ENCODE measurements at places on chromosomes 1 and 21.

- no peak for DNase-seq
- H3K27ac ChIP-seq = peak overlapping the region; percentile 29
- no peaks in the 10 kb centered on the region for H3K36me3 ChIP-seq
- H3K4me1 ChIP-seq = peaks cover 17% of the 10 kb centered on the region
- H3K27me3 ChIP-seq = no peaks in the 10 kb centered on the region
These were observed 94.8 kb upstream of the SGIP1 start for GRCh38 chr1:66439031-66439740.

GRCh38 chr1:197841883-197842553 lies 60.4 kb upstream of the C1orf53 start:
- no peaks in the 10 kb centered on the region for H3K36me3 ChIP-seq
- no peak overlapping the region for H3K27ac ChIP-seq
- no peak for DNase-seq
- peaks cover 24% of the 10 kb centered on the region for H3K27me3 ChIP-seq
- no peak overlapping the region for H3K4me3 ChIP-seq

DNA sequence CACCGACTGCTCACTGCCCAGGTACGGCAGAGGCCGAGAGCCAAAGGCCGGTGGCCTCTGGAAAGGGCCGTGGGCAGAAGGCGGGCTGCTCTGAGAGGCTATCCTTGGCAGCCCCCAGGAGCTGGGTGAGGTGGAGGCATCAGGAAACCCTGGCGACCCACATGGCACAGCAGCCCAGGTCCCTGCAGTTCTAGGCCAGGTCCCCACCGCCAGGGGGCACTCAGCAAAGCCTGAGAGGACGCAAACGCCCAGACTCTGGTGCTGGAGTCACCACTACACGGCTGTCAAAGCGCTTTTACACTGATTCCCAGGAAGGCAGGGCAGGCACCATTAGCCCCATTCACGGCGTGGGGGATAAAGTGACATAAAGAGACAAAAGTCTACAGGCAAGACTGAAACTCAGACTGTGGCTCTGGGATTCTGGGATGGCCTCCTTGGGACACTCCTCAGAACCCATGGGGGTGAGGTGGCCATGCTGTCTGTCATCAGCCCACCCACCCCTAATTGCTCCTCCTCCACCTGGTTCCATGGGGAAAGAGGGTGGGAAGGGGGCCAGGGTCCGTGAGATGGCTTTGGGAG lies 4.9 kb downstream of the PLEKHG5 start:
- peak; percentile 71 for DNase-seq
- H3K4me1 ChIP-seq = peaks cover 18% of the 10 kb centered on the region
- H3K4me3 ChIP-seq = peak overlapping the region; percentile 62

DNA sequence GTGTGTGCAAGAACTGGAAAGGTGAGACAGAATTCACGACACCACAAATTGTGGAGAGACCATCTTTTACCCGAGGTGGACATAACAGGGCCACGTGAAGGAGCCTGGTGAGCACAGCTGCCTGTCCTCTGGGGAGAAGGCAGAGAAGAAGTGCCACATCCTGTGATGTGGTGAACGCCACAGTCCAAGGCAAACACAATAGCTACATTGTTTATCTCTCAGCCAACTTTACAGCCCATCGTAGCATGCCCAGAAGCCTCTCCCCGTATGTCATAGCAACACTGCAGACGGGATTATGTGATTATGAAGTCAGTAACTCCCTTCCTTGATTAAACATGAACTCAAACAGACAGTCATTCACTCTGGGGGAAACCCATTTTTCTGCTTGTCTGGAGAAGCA lies 612.2 kb downstream of the SMYD3 start:
- peaks cover 2% of the 10 kb centered on the region for H3K36me3 ChIP-seq
- no peaks in the 10 kb centered on the region for H3K27me3 ChIP-seq
- DNase-seq = no peak
- no peaks in the 10 kb centered on the region for H3K4me1 ChIP-seq

- peaks cover 49% of the 10 kb centered on the region for H3K27me3 ChIP-seq
- H3K4me3 ChIP-seq = no peak overlapping the region
- no peaks in the 10 kb centered on the region for H3K4me1 ChIP-seq
- H3K36me3 ChIP-seq = no peaks in the 10 kb centered on the region
- no peak for DNase-seq
- no peak overlapping the region for H3K27ac ChIP-seq
These were observed 42.9 kb downstream of the COL18A1 start for GRCh38 chr21:45447821-45448220.

GRCh38 chr1:151994956-151995355 lies 1.3 kb upstream of the S100A10 start:
- peaks cover 19% of the 10 kb centered on the region for H3K36me3 ChIP-seq
- peak overlapping the region; percentile 48 for H3K4me3 ChIP-seq
- H3K4me1 ChIP-seq = peaks cover 44% of the 10 kb centered on the region
- no peaks in the 10 kb centered on the region for H3K27me3 ChIP-seq
- peak overlapping the region; percentile 97 for H3K27ac ChIP-seq
- no peak for DNase-seq

DNA sequence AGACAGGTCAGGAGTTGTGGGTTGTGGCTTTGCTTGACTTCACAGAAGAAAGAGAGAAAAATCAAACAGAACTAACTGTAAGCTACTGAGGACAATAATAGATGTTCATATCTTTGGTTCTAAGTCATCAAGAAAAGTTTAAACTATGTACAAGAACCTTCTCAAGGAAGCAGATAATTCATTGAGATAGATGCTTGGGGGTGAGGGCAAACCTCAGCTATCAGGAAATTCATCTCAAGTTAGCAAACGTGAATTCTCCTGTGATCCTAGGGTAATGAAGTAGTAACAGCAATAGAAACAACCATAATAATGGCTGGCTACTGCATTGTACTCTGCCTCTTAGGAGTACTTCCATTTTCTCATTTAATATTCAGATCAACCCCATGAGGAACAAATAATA lies 506.2 kb downstream of the PLPP3 start:
- no peaks in the 10 kb centered on the region for H3K4me1 ChIP-seq
- no peak for DNase-seq
- no peaks in the 10 kb centered on the region for H3K27me3 ChIP-seq
- H3K36me3 ChIP-seq = no peaks in the 10 kb centered on the region
- H3K4me3 ChIP-seq = no peak overlapping the region

DNA sequence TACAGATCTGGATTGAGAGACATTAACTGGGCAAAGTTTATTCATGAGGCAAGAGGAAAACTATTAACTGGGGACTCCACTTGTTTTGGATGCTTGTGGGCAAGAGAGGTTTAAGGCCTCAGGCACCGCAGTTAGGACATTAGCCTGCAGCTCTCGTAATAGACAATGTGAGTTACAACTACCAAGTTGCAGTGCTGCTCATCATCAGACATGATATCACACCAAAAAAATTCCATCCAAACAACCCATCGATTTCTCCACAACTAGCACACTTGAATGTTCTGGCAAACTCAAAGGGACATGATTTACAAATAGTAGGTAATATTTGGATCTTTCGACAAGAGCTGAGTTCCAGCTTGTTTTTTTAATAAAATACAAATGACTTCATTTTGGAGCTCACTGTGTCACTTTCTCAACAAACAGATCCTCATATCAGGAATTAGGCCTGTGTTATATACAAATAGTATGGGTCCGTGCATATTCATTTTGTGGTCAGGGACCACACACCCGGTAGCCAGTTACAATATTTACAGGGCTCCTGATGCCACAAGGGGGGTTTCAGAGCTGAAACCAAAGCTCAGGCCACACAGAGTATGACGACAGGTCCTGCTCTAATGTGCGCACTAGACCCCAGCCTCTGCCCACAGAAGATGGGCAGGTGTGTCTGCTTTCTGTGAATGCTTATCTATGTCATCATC lies 128.0 kb downstream of the TGFBR3 start:
- H3K27me3 ChIP-seq = no peaks in the 10 kb centered on the region
- peaks cover 20% of the 10 kb centered on the region for H3K36me3 ChIP-seq
- peaks cover 50% of the 10 kb centered on the region for H3K4me1 ChIP-seq
- DNase-seq = no peak
- H3K27ac ChIP-seq = peak overlapping the region; percentile 35
- H3K4me3 ChIP-seq = no peak overlapping the region

DNA sequence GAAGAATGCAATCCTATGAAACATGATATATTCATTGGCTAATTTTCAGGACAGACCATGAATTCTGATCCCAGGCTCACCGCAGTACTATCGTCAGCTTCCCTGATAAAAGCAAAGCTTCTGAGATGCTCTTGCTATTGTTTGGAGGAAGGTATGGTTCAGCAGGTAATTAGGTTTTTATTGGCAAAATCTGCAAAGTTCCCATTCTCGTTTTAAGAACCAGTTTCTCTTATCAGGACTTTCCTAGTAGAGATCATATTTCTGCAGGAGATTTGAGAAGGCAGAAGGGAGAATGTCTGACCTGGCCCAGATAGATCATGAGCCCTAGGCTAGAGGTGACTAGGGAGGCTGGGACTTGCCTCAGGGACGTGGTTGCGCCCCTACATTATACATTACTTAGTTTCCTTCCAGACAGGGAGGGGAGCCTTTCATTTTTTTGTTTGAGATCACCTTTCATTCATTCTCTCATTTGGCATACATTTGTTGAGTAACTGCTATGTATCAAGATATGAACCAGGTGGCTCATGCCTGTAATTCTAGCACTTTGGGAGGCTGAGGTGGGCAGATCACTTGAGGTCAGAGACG lies 108.8 kb downstream of the NRIP1 start:
- DNase-seq = no peak
- H3K4me1 ChIP-seq = no peaks in the 10 kb centered on the region
- H3K27ac ChIP-seq = no peak overlapping the region
- no peaks in the 10 kb centered on the region for H3K36me3 ChIP-seq

DNA sequence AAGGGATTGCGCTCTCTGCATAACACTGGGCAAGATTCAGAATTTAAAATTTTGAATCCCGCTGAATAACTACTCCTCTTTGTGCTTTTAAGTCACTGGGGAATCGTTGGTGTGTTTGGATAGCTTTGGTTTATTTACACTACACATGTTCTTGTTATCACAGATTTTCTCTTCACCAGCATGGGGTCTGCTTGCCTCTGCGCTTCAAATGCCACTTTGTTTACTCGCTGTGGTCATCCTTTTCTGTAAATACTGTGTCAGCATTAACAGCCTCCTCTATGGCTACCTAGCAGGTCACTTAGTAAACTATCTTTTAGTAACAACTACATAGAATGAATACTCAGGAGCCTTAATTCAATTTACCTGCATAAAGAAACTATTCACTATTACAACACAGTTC lies 14.4 kb upstream of the KCNH1 start:
- H3K36me3 ChIP-seq = no peaks in the 10 kb centered on the region
- peaks cover 32% of the 10 kb centered on the region for H3K27me3 ChIP-seq
- no peak for DNase-seq

DNA sequence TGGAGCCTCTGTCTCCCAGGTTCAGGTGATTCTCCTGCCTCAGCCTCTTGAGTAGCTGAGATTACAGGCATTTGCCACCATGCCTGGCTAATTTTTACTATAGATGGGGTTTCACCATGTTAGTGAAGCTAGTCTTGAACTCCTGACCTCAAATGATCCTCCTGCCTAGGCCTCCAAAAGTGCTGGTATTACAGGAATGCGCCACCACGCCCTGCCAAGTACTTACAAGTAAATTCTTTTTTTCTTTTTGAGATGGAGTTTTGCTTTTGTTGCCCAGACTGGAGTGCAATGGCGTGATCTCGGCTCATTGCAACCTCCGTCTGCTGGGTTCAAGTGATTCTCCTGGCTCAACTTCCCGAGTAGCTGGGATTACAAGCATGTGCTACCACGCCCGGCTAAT lies 42.5 kb downstream of the RPRD2 start:
- no peak overlapping the region for H3K4me3 ChIP-seq
- H3K27ac ChIP-seq = no peak overlapping the region
- no peaks in the 10 kb centered on the region for H3K27me3 ChIP-seq
- peaks cover 59% of the 10 kb centered on the region for H3K4me1 ChIP-seq
- no peak for DNase-seq
- H3K36me3 ChIP-seq = peaks cover 5% of the 10 kb centered on the region

GRCh38 chr1:30684259-30684658 lies 39.1 kb downstream of the MATN1 start:
- DNase-seq = no peak
- no peaks in the 10 kb centered on the region for H3K4me1 ChIP-seq
- H3K27ac ChIP-seq = no peak overlapping the region

GRCh38 chr1:116513956-116514355 lies 56.9 kb downstream of the CD58 start:
- H3K27ac ChIP-seq = peak overlapping the region; percentile 100
- H3K27me3 ChIP-seq = no peaks in the 10 kb centered on the region
- H3K4me1 ChIP-seq = peaks cover 75% of the 10 kb centered on the region
- H3K4me3 ChIP-seq = no peak overlapping the region

DNA sequence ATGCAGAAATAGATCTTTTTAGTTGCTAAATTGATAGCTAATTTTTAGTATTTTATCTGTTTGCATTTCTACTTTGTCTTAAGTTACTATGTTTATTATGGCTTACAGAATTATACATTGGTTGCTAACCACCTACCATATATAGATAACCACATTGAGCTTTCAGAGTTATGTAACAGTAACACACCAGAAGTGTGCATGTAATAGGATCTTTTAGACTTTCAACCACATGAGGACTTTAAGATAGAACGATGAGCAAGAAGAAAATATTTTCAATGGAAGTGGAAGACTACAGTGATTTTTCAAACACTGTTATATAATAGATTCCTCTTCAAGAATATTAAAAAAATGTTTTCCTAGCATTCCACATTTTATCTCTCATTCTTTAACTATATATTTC lies 28.8 kb downstream of the TOR1AIP1 start:
- no peak for DNase-seq
- no peak overlapping the region for H3K27ac ChIP-seq
- peaks cover 7% of the 10 kb centered on the region for H3K4me1 ChIP-seq

DNA sequence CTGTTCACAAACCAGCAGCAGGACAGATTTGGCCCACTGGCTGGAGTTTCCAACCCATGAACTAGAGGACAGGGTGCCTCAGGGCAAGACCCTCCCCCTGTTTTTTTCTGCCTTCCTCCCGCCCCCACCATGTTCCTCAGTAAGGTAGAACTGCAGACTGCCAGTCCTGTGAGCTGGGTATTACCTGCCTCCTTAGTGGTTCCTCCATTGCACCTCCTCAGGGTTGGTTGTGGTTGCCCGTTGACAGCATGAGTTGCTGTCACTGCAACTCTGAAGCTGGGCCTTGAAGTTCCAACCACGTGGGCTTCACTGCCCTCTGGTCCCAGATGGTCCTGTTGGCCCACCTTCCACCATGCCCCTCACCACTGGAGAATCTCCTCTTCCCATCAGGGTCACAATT lies 28.8 kb downstream of the TENT5C start:
- no peak for DNase-seq
- H3K27me3 ChIP-seq = no peaks in the 10 kb centered on the region
- H3K4me3 ChIP-seq = no peak overlapping the region
- peaks cover 4% of the 10 kb centered on the region for H3K36me3 ChIP-seq

DNA sequence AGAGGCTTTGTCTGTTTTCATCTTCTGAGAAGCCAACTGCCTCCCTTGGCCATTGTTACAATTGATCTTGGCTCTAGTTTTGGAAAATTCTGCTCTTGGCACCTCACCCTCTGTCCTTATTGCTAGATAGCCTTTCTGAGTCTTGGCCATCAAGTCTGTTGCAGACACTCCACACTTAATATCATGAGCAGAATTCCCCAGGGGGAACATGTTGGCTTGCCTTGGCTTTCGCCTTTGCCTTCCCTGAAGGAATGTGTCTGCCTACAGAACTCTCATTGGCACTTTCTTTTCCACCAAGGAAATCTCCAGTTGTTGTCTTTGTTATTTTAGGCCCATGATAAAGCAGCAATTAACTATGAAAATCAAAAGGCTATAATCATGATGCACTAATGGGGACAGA lies 42.7 kb upstream of the LDLRAP1 start:
- DNase-seq = no peak
- H3K36me3 ChIP-seq = peaks cover 30% of the 10 kb centered on the region
- no peak overlapping the region for H3K4me3 ChIP-seq
- no peaks in the 10 kb centered on the region for H3K4me1 ChIP-seq
- peak overlapping the region; percentile 44 for H3K27ac ChIP-seq

GRCh38 chr1:201590474-201590873 lies 51.5 kb downstream of the NAV1 start:
- no peaks in the 10 kb centered on the region for H3K4me1 ChIP-seq
- H3K27ac ChIP-seq = no peak overlapping the region
- H3K27me3 ChIP-seq = peaks cover 37% of the 10 kb centered on the region
- H3K4me3 ChIP-seq = no peak overlapping the region
- no peak for DNase-seq
- H3K36me3 ChIP-seq = no peaks in the 10 kb centered on the region

Measured in central memory CD8-positive, alpha-beta T cell (primary cell).